ENCODE measurements at places on chromosomes 3 and 15.

DNA sequence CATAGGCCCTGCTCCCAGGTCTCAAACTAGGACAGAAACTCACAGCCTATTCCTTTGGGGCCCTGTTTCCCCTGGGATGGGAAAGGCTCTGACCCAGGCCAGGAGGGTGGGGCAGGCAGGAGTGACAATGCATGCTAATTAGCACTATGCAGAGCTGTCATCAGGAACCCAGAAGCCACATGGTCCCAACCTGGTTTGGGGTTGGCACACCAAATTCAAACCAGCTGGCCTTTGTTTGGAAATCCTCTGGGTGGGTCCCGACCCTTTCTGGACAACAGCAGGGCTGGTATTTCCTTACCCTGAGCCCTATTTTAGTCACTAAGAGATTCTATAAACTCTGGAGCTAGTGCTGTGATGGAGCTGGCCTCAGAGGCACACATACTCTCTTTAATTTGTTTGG lies 166.2 kb downstream of the LRTM1 start:
- DNase-seq = no peak

DNA sequence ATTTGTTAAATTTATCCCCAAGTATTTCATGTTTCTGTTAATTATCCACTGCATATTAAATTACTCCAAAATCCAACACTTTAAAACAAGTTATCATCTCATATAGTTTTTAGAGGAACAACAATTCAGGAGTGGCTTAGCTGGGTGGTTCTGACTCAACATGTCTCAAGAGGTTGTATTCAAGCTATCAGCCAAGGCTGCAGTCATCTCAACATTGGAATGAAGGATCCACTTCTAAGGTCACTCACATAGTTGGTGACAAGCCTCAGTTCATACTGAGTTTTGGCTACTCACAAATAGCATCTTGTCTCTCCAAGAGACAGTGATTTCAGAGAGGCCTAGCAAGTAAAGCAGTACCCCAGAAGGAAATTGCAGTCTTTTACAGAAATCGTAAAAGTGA lies 134.7 kb downstream of the NR2E3 start:
- no peak for DNase-seq

DNA sequence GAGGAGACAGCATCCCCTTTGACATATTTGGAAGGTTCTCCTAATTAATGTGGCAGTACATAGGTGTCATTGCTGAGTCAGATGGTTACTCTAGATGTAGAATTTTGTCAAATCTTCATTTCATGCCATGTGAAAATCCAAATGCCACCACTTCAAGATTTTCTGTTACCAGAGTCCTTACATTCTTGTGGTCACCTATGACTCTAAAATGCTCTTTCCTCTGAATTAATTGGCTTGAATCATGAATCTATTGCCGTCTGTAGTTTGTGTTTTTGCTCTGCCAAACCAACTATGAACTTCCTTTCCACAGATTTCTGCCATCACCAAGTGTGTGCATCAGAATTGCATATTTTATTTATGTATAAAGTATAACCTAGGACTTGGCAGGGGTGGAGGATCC lies 269.4 kb upstream of the ZPLD1 start:
- DNase-seq = no peak

GRCh38 chr15:74252721-74253120 lies 16.6 kb downstream of the CCDC33 start:
- DNase-seq = no peak

DNA sequence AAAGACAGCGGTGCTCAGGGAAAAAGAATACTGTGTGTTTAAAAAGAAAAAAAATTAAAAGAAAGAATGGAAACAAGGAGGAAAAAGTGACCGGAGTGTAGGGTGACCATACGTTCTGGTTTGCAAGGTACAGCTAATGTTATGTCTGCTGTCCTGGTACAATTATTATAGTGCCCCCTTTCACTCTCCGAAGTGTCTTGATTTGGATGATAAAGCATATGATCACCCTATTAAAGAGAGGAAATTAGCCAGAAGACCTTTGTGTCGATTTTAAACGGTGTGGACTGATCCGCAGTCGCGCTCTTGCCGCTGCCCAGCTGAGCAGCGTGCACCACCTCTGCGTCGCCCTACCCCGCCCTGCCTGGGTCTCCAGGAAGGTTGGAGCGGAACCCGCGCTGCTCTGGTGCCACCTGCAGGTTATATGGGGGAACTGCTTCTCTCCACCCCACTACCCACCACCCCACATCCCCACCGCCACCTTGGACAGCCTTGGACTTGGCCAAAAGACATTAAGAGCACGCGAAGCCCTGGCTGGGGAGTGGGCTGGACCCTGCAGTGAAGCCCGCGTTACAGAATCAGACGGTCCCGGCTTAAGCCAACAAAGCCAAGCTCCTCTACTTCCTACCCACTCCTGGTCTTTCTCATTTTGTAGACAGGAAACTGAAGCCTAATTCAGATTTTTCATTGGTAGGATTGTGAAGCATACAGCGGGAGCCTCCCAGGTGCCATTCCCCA lies 41.2 kb upstream of the UBE2Q2 start:
- peak; percentile 74 for DNase-seq

DNA sequence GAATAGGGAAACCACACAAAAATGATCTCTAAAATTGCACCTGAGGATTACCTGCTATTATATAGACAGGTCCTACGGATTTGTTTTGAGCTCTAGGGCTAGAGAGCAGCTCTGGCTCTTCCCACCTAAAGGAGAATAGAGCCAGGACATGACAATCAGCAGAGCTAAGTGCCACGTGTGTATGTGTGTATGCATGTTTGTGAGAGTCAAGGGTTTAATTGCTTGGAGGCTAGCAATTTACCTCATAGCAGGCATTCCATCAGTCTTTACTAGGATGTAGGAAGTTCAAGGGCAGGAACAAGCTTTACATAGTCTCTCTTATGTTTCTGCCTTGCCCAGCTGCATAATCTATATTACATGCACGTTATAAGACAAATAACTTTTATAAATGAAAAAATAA lies 498.2 kb downstream of the NSUN3 start:
- DNase-seq = no peak

DNA sequence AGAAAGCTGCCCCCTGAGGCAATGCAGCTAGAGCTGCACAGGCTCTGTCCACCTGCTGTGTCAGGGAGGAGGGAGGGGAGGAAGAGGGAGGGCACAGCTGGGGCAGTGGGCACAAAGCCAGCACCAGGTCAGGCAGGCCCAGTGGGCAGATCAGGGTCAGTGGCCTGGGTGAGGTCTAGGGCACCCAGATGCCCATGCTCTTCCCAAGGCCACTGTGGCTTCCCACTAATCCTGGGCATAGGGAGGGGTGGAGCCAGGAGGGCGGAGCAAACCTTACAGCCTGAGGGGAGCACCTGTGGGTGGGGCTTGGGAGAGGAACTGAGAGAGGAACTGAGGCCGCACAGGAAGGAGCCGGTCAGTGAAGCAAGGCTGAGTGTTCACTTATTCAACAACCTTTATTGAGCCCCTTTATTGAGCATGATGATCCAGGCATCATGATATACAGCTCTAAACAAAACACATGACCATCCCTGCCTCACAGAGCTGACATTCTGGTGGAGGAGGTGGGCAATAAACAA lies 55.0 kb downstream of the RHCG start:
- no peak for DNase-seq

DNA sequence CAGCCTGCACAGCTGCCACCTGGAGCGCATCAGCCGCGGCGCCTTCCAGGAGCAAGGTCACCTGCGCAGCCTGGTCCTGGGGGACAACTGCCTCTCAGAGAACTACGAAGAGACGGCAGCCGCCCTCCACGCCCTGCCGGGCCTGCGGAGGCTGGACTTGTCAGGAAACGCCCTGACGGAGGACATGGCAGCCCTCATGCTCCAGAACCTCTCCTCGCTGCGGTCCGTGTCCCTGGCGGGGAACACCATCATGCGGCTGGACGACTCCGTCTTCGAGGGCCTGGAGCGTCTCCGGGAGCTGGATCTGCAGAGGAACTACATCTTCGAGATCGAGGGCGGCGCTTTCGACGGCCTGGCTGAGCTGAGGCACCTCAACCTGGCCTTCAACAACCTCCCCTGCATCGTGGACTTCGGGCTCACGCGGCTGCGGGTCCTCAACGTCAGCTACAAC lies 20.4 kb downstream of the NRROS start:
- DNase-seq = no peak

DNA sequence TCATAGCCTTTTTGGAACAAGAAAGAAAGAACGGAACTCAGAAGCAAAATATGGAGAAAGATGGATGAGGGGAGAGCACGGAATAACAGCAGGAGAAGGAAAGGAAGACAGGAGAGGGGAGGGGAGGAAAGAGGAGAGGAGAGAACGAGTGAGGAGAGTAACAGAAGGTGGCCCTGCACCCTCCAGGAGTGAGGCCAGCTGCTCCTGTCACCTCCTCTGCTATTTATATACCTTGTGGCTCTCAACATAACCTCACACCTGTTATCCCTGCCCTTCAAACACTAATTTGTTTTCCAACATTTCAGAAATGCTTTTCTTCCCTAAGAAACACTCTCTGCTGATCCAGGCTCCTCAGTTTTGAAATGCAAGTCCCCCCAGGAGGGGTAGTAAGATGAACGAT lies 53.4 kb upstream of the ATP2B2 start:
- DNase-seq = no peak

DNA sequence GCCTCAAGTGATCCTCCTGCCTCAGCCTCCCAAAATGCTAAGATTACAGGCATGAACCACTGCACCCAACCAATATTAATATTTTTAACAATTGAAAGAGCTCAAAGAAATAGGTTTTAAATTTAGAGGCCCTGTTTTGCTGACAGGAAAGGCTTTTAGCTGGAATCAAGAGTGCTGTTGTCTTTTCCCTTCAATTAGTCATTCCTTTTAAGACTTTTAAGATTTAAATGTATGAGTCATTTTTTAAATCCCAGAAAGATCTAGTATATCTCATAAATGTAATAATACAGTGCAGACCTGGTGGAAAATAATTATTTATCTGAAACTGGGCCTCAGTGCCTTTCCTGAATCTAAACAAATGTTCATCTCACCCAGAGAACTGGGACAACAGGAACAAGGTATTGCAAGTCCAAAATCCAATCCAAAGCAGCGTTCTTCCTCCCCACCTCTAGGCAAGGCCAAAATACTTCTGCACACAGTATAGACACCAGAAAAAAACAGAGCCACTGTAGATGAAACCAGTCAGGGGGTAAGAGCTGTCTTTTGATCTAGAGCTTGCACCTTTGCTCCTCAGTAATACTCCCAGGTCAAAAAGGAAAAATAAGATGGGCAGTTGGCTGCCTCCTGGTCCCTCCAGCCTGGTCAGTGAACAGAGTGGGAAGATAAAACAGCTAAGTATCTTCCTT lies 14.4 kb downstream of the AGTR1 start:
- no peak for DNase-seq

DNA sequence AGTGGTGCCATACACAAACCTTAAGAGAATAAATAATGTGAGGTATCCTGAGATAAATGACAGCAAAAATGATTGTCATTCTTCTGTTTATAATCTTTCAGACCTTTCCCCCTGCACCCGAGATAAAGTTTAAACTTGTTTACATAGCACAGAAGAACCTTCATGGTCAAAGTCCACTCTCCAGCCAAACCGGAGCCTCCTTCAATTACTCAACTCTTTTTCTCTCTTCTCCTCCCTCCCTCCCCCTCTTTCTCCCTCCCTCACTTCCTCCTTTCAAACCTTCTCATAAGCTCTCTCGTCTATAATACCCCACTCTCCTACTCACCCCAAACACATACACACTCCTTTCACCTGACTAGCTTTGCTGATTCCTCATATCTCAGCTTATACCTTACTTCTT lies 198.9 kb downstream of the EFHB start:
- no peak for DNase-seq

GRCh38 chr3:42743204-42743995 lies 29.7 kb downstream of the CCDC13 start:
- DNase-seq = no peak

- DNase-seq = no peak
Observed at GRCh38 chr15:25238716-25239470, 199.9 kb downstream of the UBE3A start.

- no peak for DNase-seq
Observed at GRCh38 chr15:92733934-92734521, 78.5 kb upstream of the FAM174B start.

Measured in stimulated activated CD4-positive, alpha-beta T cell treated with anti-CD3 and anti-CD28 coated beads, Interleukin-12 subunit alpha, Interleukin-12 subunit beta, amount 100 ng/mL, for 48 hours (primary cell).